ENCODE measurements at places on chromosomes 16 and 17.
A peak's percentile ranks its signal among the peaks of the same experiment; 100 is the strongest.

DNA sequence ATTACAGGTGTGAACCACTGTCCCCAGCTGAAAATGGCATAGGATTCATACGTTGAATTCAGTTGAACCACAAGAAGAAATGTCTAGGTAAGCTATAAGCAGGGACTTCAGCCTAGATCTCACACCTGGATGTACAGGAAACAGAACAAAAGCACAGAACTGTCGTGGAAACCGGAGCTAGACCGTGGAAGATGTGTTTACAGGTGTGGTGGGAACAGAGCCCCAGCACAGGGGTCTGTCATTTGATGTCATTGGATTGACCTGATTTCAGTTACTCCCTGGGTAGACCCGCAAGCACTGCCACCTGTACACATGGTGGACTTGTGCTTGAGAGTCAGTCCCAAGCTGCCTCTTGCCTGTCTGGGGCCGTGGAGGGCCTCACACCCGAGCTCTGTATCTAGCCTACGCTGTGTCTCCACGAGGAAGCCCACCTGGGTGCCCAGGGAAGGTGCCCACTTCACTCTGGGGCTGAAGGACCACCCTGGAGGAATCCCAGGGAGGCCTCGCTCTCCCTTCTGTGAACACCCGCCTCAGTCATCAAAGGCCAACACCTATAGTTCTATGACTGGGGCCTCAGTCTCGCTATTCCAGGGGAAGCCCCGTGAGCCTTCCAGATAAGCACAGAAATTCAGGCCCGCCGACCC, 32.2 kb upstream of the MLKL start:
- no peak for DNase-seq

DNA sequence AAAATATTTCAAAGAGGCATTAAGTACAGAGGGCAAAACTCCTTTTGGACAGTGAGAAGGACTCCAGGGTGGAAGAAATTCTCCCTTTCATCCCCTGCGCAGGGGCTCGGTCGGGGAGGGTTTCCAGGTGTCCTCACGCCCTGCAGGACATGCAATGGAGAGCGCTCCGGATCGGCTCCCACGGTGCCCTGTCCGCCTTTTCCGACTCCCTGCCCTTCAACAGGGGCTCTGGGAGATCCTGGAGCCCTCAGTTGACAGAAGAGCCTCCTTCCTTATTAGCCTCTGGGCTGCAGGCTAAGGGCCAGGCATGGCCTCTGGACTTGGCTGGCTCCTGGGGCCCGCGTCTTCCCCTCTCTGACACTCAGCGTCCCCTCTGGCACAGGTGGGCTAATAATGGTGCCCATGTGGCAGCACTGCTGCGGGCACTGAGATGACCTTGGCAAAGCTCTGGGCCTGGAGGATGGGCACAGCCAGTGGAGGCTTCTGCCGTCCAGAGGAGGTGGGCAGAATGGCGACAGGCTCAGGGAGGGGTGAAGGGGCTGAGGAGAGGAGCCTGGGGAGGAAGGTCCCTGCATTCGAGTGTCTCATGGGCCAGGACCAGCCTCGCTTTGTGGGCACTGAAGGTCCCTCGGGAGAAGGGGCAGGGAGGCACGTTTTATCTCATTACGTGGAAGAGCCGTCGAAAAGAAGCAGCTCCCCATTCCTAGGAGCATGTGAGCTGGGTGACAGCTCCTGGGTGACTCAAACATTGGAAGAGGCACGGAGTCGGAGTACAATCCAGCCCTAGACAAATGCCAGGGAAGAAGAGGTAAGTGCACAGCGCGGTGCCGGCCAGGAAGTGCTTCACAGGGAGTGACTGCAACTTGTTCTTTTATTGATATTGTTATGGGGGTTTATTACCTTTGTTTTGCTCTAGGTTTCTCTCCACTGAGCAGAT, 161.7 kb downstream of the IRF8 start:
- no peak for DNase-seq

DNA sequence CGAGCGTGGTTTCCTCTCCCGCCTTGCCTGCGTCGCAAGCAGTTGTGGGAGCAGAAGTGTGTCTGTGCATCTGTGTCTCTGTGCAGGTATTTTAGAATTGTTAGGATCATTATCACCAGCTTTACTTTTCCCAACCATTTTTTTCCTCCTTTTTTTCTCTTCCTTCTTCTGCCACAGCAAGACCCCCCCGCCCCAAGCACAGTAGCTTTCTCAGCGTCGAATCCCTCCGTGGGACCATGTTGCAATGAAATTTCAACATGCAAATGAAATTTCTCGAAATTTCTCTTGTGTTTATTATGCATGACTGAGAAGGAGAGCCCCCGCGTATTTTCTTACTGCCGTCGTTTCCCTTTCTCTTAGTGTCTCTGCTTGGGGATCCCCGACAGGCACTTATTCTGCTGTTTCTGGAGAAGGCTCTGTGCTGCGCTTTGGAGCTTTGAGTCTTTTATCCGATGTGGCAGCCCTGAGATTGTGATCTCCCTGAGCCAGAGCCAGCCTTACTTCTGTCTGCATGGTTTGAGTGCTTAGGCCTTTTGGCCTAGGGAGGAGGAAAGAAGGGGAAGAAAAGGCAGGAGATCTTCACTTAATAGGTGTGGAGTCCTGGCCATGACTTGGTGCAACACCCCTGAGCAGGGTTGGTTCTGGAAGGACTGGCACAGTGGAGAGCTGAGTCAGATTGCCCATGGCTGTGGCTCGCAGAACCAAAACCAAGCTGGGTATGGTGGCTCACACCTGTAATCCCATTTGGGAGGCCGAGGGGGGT, 5.0 kb downstream of the ARMC7 start:
- no peak for DNase-seq

GRCh38 chr16:4486126-4486893, 10.1 kb downstream of the HMOX2 start:
- no peak for DNase-seq

DNA sequence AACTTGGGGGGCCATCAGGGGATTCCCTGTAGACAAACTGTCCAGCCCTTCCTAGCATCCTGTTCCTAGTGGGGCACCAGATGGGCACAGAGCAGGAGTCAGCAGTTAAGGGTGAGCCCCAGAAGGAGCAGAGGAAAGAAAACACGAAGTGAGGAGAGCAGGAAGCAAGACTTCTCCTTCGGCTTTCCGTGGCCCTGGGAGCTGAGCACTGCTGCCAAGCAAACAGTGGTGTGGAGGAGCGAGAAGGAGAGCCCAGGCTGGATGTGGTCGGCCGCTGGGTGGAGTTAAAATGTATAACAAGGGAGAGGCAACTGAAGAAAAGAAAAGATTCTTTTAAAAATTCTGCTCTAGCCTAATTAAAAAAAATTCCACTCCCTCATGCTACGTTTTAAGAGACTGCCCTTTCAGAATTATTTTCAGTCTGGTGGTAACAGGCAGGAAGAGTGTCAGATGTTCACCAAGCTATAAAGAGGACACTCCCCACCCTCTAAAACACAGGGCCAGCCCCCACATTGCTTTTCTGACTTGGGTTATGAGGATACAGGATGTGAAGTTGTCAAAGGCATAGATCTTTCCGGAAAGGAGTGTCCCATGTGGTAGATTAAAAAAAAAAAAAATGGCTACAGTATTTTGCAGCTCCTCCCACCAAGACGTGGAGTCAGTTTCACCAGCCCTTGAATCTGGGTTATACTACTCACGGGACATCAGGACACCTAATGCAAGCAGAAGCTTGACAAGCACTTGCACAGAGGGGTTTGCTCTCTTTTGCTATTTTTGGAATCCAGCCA, 74.9 kb upstream of the ZFHX3 start:
- DNase-seq = no peak

DNA sequence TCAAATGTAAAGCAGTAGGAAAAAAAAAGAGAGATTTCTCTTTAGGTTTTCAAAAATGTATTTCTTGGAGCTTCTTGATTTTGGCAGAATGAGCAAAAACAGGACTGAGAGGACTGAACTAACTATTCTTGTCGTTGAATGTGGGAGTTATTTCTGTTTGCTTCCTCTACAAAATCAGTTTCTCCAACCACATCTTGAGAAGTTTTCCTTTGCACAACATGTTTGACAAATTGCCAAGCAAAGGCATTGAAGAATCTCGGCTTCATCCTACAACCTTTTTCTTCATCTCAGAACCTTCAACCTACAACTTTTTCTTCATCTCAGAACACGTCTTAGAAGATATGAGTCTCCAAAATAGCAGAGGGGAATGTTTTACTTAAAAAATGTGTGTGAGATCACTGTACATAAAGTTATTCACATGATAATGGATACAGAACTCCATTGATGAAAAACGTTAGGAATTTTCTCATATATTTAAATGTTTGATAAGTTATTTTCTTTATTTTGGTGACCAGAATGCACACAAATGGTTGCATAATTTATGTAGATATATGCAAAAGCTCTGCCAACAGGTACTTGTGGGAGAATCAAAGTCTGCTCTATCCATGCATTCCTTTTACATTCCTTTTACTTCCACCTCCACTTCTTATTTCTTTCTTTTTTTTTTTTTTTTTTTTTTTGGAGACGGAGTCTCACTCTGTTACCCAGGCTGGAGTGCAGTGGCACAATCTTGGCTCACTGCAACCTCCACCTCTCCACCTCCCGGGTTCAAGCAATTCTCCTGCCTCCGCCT, 370.0 kb downstream of the KCNJ2 start:
- DNase-seq = no peak

- DNase-seq = no peak
Measured at GRCh38 chr16:84794626-84795025, 25.2 kb upstream of the CRISPLD2 start.

GRCh38 chr16:48903039-48903438, 293.1 kb upstream of the N4BP1 start:
- DNase-seq = no peak

DNA sequence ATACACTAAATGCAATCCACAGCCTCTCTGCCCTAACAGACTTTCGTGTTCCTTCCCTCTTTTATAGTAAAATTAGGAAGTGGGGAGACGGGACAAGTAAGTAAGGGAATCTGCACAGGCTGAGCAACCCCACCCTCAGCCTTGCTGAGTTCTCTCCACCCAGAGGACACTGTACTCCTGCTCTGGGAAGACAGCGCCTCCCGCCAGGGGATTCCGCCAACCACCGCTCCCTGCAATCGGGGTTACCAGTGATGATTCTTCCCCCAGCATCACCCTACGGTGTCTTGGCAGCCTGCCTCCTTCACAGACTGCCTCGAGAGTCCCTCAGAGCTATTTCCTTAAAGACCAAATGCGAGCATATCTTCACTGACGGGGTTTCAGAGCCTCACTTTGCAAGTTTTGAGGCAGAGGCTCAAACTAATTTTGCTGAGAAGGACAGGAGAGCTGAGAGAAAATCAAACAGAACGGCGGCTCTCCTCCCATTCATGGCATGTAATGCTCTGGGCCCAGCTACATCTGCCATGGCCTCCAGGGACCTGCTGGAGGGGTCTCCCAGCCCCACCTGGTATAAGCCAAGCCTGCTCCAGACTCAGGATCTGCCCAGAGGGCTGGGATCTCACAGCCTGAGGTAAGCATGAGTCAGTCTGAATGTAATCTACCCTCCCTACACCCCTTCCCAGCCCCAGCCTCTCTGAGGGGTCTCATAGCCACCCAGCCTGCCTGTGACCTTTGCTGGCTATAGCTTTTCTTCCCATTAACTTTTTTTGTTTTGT, 22.7 kb upstream of the ASGR2 start:
- DNase-seq = no peak

DNA sequence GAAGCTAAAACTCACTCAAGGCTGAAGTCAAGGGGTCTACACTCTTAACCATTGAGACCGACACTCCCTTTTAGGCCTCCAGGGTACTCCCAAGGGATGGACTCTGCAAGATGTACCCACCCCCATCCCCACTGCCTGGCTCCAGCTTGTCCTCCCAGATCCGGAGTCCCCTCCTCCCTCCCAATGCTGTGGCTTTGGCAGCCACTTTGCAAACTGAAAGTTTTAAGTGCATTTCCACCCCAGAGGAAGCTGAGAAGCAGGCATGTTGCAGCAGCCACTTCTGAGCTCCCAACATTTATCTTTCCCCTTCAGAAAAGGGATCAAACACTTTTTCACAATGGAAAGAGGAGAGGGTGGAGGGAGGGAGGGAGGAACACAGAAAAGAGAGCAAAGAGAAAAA, 115.2 kb downstream of the COPRS start:
- DNase-seq = no peak

GRCh38 chr17:44356241-44356640, 7.4 kb downstream of the FAM171A2 start:
- no peak for DNase-seq

GRCh38 chr17:1752425-1753262, 9.2 kb upstream of the SERPINF1 start:
- DNase-seq = no peak

DNA sequence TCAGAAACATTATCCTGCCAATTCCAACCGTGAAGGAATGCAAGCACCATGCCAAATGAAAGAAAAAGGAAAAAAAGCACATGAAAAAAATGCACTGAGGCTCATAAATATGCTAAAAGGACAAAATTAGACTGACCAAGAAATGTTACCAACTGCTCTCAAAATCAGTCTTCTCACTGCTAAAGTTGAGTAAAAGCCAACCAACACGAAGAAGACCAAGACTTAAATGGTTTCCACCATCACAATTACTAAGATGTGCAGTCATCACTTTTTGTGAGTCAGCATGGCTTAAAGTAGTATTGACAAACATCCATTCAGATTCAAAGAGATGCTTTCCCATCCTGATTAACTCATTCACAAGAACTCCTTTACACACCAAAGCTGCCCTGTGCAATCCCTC, 16.4 kb downstream of the CDYL2 start:
- DNase-seq = peak; percentile 36

- no peak for DNase-seq
Measured at GRCh38 chr16:48961546-48961945, 320.1 kb downstream of the CBLN1 start.

DNA sequence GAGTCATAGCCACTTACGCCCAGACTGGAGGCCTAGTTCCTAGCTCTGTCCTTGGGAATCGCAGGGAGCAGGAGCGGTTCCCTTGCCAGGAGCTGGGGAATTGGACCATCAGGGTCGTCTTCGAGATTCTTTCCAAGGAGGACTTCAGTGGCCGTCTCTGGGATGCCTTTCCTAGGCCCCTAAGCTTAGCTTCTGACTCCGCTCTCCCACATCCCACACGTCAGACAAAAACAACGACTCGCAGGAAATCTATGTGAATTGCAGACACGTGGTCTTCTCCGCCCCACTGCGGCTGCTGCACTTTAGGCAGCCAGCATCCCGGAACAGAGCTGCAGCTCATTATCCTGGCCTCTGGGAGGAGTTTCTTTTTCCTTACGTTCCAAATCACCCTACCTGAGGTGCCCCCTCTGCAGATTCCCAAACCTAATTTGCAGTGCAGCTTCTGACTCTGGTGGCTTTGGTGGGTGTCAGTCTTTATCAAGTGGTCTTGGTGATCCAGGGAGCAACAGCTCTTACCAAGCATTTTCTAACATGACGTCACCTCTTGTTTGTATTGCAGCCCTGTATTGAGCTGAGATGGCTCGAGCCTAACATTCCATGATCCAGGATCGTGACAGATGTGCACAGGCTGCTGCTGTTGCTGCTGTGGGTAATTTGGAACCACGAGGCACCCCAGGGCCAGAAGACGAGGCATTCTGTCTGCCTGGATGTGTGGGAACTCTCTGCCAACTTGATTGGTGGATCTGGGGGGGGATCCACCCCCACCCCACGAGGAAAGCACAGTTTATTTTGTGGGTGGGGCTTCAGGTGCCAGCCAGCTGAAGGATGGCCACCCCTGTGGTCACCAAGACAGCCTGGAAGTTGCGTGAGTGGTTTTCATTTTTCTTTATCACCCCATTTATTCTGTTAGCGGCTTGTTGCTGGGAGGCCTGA, 1.1 kb downstream of the KATNB1 start:
- peak; percentile 78 for DNase-seq

Measured in HFFc6 (cell line).